ENCODE measurements at places on chromosomes 12 and 14.

- DNase-seq, result no peak
Observed at GRCh38 chr12:132724506-132725241, 14.0 kb downstream of the PGAM5 start.

DNA sequence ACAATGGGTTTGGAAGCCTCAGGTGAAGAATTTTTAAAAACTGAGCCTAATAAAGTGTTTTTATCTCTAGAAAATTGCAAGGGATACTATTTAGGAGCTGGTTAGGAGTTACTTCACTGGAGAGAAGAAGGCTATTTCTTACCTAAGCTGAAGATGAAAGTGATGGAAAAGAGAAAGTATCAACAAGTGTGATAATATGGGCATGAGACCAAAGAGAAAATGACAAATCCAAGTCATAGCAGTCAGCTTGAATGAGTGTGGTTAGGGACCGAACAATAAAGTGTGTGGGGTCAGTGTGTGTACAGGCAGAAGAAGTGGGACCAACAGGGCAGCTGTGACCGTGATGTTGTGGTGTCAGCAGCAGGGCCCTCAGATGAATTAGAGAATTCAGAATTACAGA, 24.2 kb upstream of the ADAMTS20 start:
- no peak for DNase-seq

DNA sequence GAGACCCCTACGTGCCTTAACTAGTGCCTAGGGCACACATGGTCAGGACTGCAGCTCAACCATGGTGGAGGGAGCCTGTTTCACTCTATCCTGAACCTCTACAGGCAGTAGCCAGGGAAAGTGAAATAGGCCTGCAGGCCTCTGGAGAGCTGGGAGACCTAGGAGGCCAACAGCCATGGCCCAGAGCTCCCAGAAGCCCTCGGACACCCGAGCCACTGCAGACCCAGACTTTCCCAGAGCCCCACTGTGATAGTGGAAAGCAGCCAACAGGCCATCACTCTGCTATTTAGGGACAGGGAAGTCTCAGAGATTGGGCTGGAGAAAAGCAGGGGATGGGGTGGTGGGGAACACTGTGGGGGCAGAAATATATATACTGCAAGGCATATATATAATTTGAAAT, 56.5 kb upstream of the ZFP36L1 start:
- DNase-seq, result no peak

GRCh38 chr14:75911883-75912282, 69.9 kb downstream of the TGFB3 start:
- no peak for DNase-seq

GRCh38 chr14:76810953-76811400, 1.7 kb downstream of the ANGEL1 start:
- no peak for DNase-seq

All from fibroblast of skin of left quadriceps (primary cell).